Fibroblast of mammary gland (primary cell): ENCODE measurements at places on chromosomes 12 and 14.

- DNase-seq: no peak
These were observed 49.0 kb downstream of the TMEM117 start for GRCh38 chr12:43884683-43885410.

- DNase-seq: no peak
These were observed 7.3 kb upstream of the TRPV4 start for GRCh38 chr12:109840305-109841074.

DNA sequence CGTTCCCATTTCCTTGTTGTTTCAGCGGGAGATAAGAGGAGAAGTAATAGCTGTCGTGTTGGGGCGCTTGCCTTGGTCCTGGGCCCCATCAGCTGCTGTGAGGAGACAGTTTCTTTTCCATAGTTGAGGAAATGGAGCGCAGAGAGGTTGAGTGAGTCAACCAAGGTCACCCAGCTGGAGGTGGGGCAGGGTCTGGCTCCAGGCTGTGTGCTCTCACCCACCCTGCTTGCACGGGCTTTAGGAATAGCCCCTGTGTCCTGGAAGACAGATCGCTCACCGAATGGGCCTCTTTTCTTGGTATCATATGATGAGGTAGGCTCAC is 165.7 kb upstream of the RTL1 start:
- DNase-seq: no peak

DNA sequence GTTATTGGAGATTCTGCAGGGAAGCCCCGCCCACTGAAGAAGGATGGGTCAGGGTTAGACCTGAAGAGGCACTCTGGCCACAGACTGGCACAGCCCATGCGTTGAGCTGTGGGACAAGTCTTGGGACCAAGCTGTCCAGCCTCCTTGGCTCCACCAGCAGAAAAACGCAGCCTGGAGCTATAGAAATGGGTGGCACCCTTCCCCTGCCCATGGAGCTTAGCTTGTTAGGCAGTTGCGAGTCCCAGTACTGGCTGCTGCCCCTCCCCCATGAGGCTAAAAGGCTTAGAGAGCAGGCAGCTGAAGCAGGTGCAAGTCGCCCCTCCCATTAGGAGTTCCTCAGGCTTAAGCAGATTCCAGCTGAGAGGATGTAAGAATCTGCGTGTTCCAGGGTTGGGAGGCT is 1124.0 kb upstream of the TMEM132C start:
- DNase-seq: no peak

- no peak for DNase-seq
These were observed 163.0 kb upstream of the PELI2 start for GRCh38 chr14:55955175-55955574.
